ENCODE measurements at places on chromosomes 12 and 14.

DNA sequence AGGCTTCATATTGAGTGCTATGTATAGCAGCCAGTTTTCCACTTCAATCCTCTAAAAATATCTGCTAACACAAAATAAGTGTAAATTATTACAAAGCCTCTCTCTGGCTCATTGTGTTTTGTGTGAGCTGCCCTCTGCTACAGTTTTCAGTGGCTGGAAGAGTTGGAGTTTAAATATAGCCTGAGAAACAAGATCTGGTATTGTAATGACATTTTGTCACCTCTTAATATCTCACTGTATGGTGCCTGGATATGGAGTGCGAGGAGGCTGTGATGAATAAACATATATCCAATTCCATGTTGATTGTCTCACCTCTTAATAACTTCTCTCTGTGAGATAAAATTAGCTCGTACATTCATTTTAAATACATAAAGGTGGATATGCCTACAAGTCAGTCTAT is 269.7 kb downstream of the FLRT2 start:
- no peak for DNase-seq

DNA sequence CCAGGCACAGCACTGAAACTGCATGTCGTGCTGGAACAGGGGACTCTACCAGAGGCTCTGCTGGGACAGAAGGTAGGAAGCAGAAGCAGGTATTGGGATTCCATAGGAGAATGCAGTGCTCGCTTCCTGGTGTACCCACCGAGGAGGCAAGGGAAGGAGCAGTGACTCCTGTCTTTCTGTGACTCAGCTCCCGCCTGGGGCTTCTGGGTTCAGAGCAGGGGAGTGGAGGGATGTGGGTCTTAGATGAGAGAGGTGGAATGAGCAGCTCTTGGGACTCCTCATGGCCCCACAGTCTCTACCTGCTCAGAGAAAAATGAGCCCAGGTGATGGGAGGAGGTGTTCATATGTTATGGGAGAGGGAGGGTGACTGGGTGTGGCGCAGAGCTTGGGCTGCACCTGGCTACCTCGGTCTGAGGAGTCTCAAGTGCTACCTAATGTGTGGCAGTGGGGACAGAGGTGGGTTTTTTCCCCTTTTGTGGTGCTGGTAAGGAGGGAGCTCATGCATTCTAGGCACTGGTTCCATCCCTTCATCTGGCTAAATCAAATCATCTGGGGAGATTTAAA is 26.3 kb downstream of the WNT5B start:
- DNase-seq, result no peak

GRCh38 chr12:67193704-67194103 is 75.5 kb upstream of the CAND1 start:
- no peak for DNase-seq

- no peak for DNase-seq
Observed at GRCh38 chr12:65016881-65017650, 104.0 kb downstream of the WIF1 start.

DNA sequence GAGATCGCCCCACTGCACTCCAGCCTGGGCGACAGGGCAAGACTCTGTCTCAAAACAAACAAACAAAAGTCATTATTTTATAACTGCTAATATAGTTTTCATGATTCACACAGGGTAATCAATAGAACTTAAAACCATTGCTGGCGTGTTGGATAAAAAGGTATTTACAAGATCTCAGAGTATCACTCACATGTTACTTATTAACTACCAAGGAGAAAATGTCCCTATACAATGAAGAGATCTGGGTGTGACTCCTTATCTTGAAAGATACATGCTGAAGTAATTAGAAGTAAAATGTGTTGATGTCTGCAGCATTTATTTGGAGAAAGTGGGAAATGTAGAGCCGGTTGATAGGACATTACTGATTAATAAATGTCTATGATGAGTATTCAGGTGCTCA is 57.3 kb upstream of the PIK3C2G start:
- no peak for DNase-seq

- DNase-seq, result no peak
Observed at GRCh38 chr12:54042970-54043853, 10.4 kb downstream of the HOXC5 start.

DNA sequence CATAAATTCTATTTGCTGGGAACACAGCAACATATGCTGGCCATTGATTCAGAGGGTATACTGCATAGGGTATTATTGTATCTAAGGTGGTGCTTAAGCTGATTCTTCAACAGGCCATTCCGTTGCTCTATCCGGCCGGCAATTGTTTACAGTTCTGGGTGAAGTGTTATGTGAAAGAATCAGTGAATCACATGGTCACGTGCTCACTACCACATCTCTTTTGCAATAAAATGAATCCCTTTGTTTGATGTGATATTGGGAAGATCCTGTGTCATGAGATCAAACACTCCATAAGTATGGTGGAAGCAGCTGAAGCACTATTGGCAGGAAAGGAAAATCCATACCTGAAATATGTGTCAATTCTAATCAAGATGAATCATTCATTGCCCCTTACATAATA is 7.6 kb upstream of the USP15 start:
- no peak for DNase-seq

DNA sequence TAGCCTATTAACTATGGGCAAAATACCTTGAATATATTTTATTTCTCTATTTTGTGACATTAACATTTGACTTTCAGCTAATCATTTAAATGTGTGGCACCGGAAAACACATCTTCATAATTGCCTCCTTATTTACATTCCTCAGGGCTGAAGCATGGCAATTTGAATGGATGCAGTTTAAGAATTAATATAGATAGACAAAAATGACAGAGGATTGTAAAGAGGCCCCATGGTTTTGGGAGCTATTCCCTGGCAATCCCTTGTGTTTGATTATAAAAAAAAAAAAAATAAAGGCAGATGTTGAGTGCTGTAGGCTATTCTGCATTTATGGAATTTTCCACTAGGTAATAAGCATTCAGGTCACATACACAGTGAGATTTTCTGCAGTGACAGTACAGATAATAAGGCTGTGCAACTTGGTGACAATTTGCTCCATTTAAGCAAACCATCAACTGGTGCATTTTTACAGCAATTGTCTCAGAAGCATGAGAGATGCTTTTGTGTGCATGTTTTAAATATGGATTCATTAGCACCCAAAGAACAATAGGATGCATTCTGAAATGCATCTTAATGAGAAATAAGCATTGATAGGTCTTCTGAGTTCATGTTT is 123.2 kb upstream of the SLC38A4 start:
- no peak for DNase-seq

DNA sequence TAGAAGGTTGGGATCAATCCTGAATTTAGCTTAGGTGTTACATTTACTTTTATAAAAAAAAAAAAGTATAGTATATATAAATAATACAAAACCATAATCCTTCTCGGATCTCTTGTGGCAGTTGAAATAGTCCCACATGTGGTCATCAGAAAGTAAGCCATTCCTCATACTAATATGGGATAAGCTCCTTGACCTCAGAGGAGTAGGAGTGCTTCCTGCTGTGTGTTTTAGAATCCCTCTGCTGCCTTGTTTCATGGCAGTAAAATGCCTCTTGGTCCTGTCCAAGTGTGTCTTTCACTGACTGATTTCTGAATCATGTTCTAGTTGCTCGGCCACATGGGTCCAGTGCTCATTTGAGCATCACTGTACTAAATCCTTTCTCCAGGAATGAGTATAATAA is 117.0 kb downstream of the NTN4 start:
- no peak for DNase-seq

GRCh38 chr14:102733326-102733725 is 43.9 kb upstream of the TRAF3 start:
- DNase-seq, result no peak

GRCh38 chr14:63996016-63996415 is 143.2 kb downstream of the SYNE2 start:
- DNase-seq, result no peak

GRCh38 chr14:58733451-58734208 is 95.9 kb downstream of the DACT1 start:
- DNase-seq, result no peak

GRCh38 chr14:75310295-75311111 is 31.9 kb downstream of the FOS start:
- DNase-seq, result no peak

- DNase-seq, result no peak
Observed at GRCh38 chr14:26636561-26636960, 38.7 kb upstream of the NOVA1 start.

DNA sequence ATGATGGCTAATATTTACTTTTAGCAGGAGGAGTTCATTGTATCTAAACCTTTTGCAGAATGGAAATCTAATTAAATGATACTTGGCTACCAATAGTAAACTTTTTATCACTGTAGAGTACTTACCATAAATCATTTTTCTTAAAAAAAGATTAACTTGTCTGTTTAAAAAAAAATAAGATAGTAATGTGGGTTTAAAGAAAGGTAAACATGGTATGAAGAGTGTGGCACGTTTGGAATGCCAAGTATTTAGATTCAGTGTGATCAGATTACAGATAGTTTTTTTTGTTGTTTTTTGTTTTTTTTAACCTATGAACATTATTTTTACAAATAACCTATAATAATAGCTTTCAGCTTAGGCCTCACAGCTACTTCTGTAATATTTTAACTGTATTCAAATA is 25.8 kb downstream of the KTN1 start:
- no peak for DNase-seq

DNA sequence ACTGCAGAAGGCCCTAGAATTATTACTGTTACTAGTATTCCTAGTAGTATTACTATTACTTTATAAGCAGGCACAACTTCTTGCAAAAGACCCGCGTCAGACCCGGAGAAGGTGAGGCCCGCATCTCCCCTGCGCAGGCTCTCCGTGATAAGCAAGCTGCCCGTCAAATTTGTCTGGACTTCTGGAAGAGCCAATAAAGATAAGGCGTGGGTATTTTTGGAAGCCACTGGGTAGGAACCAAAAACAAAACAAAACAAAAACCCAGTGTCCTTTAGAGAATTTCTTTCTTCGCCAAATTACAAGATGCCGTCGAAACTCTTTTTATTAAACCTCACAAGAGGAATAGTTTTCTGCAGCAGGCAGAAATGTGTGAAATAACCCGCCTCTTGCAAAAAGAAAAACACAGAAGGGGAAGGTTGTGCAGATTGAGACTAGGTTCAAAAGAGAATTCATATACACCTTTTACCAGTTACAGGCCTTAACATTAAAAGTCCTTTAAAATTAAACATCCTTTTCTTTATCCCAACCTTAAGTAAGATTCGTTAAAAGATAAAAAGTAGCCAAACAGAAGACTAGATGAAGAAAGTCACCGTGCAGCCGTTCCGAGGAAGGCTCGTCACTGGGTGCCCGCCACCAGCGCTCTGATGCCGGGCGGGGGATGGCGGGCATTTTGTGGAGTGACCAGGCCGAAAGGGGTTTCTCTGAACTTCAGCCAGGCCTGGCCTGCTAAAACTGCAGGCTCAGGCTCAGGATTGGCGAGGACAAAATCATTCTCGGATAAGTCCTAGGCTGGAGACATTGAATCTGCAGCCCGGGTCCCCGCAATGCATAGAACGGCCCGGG is 1.6 kb downstream of the TBX5 start:
- DNase-seq, result no peak

DNA sequence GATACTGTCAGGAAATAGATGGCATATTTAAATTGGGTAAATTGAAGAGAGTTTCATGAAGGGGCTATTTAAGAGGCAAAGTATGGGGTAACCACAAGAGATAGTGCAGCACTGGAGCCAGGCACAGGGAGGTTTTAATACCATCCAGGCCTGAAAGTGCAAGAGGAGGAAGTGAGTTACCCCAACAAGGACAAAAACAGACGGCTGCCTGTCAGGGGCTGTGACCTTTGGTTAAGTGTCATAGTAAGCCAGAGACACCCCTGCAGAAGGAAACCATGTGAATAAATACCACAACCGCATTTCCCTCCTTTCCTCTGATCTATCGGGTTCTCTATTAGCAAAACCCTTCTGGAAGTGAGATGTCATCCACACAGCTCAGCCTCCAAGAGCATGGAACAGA is 122.0 kb upstream of the DHRS4 start:
- DNase-seq, result no peak

GRCh38 chr14:53536446-53536845 is 383.3 kb upstream of the DDHD1 start:
- DNase-seq, result no peak

GRCh38 chr12:46133751-46134150 is 135.1 kb downstream of the SLC38A1 start:
- DNase-seq, result no peak

- no peak for DNase-seq
Observed at GRCh38 chr12:25958428-25959070, at the start of gene RASSF8. Gene RASSF8, plus strand, starts transcription at chr12:25958682. Its CDS starts 96,662 bp downstream, at chr12:26055344.

DNA sequence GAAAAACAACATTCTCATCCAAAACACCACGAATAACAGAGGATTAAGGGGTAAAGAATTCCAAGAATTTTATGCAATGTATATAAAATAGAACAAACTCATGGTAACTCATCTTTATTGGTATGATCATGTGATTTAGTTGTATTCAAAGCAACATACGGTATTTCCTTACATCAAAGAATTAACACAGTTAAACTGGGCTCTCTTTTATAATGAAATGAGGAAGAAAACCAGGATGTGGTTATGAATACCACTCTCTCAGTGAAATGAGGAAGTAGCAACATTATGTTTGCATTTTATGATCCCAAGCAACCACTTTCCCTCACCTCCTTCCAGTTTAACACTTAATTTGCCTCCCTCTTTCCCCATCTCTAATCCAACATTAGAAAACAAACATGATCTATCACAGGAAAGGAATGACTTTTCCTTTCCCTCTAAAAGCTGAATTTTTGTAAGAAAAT is 22.9 kb downstream of the SPTLC2 start:
- DNase-seq, result no peak

- no peak for DNase-seq
Observed at GRCh38 chr14:69238883-69239282, 21.1 kb upstream of the GALNT16 start.

DNA sequence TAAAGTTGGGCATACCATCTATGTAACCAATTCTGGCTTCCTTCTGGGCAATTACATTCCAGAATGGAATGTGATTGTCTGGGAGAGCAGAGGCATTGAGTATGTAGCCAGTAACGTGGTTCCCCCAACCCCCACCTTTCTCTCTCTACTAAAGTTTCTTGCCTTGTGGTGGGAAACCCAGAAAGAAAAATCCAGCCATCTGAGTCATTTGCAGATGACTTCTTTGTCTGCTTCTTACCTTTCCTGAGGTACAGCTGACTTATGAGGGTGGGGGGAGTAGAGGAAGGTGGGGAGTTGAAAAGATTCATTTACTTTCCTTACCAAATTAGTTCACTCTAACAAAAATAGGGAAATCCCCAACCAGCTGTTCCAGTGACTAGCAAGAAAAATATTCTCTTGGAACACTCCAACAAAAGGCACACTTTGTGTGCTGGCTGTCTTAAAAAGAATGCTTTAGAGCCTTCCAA is 112.1 kb upstream of the FRMD6 start:
- no peak for DNase-seq

All from Panc1 (cell line).